ENCODE measurements at places on chromosomes 11 and 22.

DNA sequence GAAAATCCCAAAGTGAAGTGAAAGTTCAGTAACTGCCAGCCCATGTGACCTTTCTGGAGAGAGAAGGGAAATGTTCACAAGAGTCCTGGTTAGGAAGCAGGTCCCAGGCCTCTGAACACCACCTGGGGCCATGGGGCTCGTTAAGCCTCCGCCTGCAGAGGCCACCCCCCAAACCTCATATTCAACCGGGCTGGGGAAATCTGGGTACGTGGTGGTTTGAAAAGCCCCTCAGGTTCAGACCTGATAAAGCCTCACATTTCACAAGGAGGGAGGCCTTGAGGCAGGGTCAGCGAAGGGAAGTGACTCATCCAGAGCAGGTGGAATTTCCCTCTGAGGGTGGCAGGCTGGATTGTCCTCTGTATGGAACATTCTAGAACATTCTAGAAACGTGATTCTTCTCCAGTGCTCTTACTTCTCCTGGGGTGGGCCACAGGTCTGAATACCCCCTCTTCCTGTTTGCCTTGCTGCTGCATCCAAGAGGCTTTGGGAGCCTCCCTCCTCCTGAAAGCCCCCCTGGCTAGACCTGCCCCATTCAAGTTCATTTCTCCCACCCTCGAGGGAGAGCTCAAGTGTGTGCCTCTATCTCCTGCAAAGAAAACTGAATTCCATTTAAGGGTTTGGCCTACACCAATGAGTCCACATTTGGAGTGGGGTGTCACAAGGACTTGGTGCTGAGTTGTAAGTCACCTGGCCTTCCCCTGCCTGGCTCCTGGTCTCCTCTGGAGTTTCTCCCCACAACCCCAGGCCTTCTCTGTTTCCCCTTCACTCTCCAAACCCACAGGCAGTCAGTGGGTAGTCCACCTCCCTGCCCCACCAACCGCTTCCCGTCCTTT, 6.3 kb downstream of the FXYD2 start:
- DNase-seq = no peak

- DNase-seq = no peak
These were observed 104.9 kb downstream of the MTNR1B start for GRCh38 chr11:93074352-93074751.

- DNase-seq = no peak
These were observed 27.4 kb upstream of the PANX2 start for GRCh38 chr22:50143096-50143495.

DNA sequence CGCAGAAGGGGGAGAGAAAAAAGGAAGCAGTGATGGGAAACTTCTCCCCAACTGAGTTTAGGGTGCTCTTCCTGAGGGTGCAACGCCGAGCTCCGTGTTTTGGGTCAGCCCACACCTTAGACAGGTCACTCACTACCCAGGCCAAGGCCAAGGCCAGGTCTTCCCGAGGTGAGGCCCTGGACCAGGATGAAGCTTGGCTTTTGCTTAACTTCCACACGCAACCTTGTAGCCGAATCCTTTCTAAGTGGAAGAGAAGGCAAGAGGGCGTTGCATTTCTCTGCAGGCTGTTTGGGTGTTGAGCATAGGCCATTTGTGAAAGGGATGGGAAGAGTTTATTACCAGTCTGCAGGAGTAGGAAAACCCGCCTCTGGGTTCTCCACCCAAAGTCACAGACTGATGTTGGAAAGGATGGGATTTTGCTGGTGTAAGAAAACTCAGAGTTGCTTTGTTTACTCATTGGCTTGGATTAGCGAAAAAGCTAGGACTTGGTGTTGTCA, 1.5 kb downstream of the KREMEN1 start:
- no peak for DNase-seq

Data from G401 (cell line).